ENCODE measurements at places on chromosomes 5 and 9.

GRCh38 chr5:153534102-153534501, 43.6 kb downstream of the GRIA1 start:
- no peak for DNase-seq

DNA sequence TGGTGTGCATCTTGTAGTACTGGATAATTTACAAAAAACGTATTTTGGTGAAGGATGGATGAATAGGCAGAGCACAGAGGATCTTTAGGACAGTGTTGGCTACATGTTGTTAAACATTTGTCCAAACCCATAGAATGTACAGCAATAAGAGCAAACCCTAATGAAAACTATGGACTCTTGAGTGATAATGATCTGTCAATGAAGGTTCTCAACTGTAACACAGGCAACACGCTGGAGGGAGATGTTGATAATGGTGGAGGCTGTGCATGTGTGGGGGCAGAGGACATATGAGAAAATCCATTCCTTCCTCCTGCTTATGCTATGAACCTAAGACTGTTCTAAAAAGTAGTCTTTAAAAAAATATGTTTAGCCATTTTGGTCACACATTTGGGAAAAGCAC, 194.0 kb downstream of the FER start:
- no peak for DNase-seq

GRCh38 chr5:16618138-16618897, 1.5 kb upstream of the RETREG1 start:
- no peak for DNase-seq

GRCh38 chr9:110356639-110357395, 19.2 kb upstream of the TXNDC8 start:
- DNase-seq = no peak

GRCh38 chr5:125574491-125575044, 828.1 kb upstream of the ZNF608 start:
- DNase-seq = no peak

- no peak for DNase-seq
These were observed 438.3 kb downstream of the TAF11L14 start for GRCh38 chr5:18072600-18072999.

DNA sequence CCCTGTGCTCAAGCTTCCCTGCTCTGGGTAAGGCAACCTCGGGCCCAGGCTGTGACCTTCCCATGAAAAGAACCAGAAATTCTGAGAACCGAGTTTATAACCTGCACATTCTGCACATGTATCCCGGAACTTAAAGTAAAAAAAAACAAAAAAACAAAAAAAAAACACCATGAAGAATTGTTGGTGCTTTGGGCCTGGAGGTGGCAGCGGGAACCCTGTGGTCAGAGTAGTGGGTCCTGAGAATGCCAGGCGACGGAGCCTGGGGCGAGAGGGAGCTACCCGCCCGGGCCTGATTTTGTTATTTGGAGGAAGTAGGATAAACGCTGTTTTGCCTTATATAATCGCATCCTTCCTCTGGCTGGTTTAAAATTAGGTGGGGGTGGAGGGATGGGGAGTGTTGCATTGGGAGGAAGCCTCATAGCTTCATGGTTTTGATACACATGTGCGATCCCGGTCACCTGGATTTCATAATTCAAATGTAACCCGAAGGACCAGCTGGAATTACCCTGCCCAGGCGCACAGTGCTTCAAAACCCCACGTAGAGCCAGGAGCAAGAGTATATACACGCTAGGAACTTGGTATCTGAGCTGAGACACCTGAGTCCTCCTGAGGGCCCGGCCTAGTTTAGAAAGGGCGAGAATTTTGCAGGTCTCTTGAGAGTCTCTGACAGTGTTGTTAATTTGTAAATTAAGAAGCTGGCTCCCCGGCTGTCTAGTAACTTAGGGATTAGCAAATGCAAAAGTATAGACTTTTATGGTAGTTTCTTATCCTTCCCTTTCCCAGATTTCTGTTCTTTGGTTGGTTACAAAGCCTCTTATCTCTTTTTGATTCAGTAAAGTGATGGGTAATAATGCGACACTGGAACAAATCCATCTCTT, 2.8 kb downstream of the MSX2 start:
- DNase-seq = no peak

GRCh38 chr9:118529624-118530214, 825.5 kb downstream of the TLR4 start:
- DNase-seq = no peak

GRCh38 chr9:135692410-135692809, 6.9 kb downstream of the SOHLH1 start:
- no peak for DNase-seq

GRCh38 chr5:137516251-137516797, 17.2 kb upstream of the SPOCK1 start:
- no peak for DNase-seq

- peak; percentile 75 for DNase-seq
These were observed 66.0 kb upstream of the KLF9 start for GRCh38 chr9:70480405-70480980.

DNA sequence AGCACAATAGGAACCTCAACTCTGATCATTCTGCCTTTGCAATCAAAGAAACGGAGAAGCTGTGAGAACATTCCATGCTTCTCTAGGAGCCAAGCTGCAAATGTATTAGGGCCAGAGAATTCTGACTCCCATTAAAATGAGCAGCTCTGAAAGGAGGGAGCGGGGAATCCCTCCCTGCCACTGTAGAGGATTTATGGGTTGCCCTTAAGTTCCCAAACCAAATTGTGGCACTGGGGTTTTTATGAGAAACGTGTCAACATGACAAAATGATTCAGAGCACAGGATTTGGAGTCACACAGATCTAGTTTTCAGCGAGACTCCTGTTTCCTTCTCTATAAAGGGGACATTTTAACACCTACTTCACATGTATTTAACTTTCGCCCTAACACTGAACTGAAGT, 1.8 kb downstream of the IL6ST start:
- no peak for DNase-seq

- DNase-seq = no peak
These were observed 87.6 kb downstream of the ADAMTS6 start for GRCh38 chr5:65394087-65394486.

- no peak for DNase-seq
These were observed 23.2 kb downstream of the TGFBR1 start for GRCh38 chr9:99128133-99128406.

DNA sequence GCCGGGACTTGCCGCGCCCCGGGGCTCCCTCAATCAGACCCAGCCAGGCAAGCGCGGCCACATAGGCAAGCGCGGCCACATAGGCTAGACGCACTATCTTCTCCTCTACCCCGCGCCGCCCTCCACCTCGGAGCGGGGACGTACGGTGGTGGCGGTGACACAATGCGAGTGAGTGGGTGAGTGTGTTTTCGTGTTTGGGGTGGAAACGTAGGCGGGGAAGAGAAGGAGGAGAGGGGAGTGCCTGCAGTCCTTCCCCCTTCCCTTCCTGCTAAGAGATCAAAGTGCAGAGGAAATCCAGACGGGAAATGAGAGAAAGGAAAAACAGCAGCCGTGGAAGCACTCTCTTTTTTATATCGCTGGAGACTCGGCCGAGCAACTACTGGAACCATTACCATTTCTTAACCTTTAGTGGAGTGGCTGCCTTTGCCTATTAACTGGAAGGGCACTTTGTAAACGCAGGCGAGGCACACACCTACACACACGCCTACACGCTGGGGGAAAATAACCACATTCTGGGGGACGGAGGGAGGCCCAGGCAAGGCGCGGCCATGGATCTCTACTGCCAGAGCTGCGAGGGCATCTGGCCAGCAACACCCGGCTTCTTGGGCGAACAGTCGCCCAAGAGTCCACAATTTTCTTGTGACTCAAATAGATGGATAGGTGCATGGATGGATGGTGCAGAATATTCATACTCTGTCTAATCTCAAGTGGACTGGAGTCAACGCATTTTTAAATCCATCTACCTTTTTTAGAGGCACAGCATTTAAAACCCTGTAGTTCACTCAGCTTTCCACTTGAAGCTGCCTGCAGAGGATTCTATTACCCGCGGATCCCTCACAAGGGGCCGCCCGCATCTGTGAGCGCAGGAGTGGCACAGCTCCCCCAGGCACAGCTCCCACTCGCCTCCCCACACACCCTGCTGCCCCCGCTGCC, 2.1 kb downstream of the EDIL3 start:
- DNase-seq = peak; percentile 41
